ENCODE measurements at places on chromosomes 3 and 15.

DNA sequence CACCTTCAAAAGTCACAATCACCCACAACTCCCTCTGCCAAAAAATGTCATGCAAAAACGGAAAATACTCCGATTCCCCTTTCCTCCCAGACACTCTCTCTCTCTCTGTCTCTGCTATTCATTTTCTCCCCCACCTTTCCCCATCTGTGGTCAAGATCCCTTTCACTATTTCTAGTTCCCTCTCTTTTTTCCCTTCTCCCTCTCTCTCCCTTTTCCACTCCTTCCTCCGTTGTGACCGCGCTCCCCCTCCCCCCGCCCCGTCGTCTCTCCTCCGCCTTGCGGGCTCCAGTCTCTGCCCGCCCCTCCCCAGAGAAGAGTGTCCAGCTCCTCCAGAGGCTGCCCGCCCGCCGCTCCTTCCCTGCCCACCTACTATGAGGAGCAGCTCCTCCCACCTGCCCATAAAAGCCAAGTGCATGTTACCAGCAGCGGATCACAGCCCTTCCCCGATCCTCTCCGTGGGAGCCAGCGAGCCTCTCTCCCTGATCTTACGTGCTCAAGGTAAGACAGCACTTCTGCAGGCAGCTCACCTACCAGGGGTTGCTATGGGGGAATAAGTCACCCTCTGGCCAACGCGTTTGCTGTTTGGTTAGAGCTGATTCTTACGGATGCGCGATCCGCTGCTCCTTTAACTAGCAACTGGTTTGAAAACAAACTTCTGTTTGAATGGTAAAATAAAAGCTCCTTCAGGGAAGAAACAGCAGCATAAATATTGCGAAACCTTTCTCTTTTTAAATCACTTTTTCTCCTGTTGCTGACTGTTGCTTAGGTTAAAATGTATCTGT is at the start of gene COL8A1:
Gene COL8A1, plus strand, starts transcription at position 428 of the 782 bp plus-strand sequence. CDS start 152,089 bp downstream, outside the sequence.
- no peak for DNase-seq

DNA sequence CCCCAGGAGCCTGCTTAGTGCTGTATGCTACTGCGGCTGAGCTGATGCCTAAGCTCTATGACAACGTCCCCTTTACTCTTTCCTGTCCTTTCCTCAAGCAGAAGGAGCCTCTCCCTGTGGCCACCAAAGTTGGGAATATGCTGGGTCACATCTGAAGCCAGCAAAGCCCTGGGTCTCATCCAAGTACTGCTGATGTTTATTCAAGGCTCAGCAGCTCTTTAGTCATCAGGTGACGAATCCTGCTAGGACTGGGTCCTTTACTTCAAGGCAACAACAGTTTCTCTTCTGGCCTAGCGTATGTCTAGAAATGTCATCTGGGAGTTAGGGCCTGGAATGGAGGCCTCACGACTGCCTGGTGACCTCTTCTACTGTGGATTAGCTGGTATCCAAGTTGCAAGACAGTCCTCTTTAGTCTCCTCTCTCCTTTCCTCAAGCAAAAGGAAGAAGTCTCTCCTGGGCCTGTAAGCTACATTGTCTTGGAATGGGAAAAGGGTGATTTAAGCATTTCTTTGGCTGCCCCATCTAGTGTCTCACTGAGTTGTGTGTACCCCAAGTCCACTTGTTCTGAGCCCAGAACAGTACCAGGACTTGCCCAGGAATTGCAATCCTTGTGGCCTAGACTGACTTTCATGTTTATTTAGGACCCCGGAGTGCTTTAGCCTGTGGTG is 63.9 kb downstream of the TNFAIP8L3 start:
- DNase-seq: no peak

GRCh38 chr15:67805008-67805665 is 20.2 kb upstream of the SKOR1 start:
- no peak for DNase-seq

DNA sequence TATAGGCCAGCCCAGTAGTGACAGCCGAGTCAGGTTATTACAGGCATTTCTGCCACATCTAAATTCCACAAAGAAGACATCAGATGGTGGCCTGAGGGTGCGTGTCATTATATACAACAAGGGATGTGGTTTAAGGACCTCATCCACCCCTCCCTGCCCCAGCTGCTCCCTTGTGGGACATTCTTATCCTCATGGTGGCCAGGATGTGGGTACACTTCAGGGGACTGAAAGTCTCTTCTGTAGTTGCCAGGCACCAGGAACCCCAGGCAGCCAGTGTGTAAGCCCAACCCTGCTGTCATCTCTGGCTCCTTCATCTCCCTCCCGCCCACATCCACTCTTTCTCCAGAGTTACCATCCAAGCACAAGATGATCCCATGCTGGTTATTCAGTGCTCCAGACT is 224.9 kb upstream of the TOPAZ1 start:
- DNase-seq: no peak

DNA sequence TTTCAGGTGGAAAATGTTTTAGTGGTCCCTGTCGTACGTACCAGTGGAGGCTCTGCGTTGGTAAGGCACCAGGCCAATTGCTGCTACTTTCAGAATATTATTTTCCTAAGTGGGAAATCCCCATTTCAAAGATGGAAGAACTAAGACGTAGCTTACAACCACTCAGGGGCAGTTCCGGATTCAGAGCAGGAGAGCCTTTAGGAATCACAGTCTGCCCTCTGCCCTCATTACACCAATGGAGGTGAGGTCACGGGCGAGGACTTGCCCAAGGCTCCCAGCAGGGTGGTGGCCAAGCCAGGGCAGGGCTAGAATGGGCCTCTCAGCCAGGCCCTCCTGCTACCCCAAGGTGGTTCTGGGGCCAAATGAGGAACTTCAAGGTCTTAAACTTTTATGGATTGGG is 72.6 kb downstream of the RASGRF1 start:
- DNase-seq: no peak

DNA sequence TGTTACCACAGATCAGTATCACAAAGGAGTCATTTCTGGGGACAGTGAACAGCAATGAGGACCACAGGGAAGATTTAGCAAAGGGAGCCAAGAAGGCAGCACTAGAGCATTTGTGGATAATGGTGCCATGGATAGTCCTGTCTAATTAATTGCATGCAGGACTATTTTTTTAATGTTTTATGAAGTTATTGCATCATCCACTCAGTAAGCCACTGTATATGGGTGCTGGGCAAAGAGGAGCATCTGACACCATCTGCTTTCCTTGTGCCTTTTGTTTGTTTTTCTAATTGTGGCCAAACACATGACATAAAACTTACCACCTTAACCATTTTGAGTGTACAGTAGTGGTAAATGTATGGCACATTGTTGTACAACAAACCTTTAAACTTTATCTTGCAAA is 301.1 kb upstream of the LRRFIP2 start:
- DNase-seq: no peak

- peak; percentile 66 for DNase-seq
Observed at GRCh38 chr3:49903451-49904424, at the start of gene MST1R. Gene MST1R (minus strand): TSS chr3:49903873. CDS start chr3:49903609, 264 bp downstream.

DNA sequence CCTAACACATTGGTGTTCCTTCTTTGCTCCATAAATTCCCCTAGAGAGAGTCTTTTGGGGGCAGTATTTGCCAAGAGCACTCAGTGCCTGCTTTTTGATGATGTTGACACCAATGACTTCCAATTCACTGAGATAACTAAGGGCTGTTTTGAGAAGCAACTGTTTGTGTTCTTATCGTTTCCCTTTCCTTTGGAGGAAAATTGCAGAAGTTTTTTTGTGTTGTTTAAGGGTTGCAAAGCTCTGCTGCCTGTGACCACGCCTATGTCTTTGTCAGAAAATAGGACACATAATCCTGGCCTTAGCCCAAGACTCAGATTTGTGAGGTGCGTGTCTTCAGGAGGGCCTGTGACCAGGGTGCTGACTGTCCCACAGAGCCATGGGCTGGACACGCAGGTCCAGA is 99.6 kb downstream of the FAM43A start:
- DNase-seq: no peak

DNA sequence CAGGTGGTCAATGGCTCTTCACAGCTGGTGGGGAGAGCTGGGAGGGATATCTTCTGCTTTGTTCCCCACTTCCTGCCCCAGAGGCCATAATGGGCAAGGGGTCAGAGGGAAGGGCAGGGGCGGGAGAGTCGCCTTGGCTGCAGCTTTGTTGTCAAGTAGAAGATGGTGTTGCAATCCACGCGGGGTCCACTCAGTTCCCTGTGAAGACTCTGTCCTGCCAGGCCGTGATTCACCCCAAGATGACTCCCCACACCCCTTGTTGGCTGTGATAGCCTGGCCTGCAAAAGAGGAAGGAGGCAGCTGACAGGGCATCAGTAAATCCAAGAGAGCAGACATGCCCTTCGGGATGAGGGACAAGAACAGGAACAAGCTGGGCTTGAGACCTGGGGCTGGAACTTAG is 6.9 kb downstream of the GALNT15 start:
- DNase-seq: no peak

- no peak for DNase-seq
Observed at GRCh38 chr3:189646853-189647542, 15.8 kb downstream of the TP63 start.

GRCh38 chr3:188562144-188562543 is 408.2 kb downstream of the LPP start:
- no peak for DNase-seq

GRCh38 chr3:61134532-61134931 is 116.7 kb downstream of the FHIT start:
- DNase-seq: no peak

DNA sequence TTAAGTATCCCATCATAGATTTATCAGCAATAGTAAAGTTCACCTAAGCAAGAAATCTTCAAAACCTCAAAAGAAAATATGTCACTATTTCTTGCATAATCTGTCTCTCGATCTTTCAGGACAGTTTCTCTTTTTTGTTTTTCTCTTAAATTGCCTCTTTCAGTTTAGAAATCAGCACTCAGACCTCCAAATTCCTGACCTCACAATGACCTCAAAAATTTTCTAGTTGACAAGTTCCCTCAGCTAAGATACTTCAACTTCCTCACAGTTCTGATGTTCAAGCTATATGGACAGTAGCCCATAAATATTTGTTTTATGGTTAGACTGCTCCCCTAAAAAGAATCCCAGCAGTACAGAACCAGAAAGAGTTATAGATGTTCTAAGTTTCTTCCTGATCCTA is 24.1 kb downstream of the SLC24A5 start:
- DNase-seq: no peak

DNA sequence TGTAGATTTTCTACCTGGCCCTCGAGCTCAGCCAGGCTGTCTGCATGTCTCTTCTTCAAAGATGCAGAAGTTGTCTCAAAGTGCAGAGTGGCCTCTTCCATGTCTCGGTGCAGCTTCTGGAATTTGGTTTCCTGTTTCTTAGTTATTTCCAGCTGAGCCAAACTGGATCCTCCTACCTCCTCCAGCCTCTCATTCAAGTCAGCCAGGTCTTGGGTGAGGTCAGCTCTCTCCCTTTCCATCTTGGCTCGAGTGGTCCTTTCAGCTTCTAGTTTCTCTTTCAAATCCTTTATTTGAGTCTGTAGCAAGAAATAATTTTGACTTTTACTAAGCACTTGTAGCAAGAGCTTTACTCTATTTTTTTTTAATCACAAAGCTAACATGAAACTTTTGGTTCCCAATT is 81.8 kb downstream of the MYH15 start:
- no peak for DNase-seq

- DNase-seq: no peak
Observed at GRCh38 chr15:57312006-57312317, 64.3 kb upstream of the CGNL1 start.

GRCh38 chr3:125129512-125129997 is 73.8 kb upstream of the HEG1 start:
- DNase-seq: no peak

GRCh38 chr3:71710906-71711494 is 14.2 kb downstream of the EIF4E3 start:
- DNase-seq: no peak

- DNase-seq: no peak
Observed at GRCh38 chr3:56145410-56145809, 322.9 kb downstream of the ERC2 start.
